Stimulated activated CD8-positive, alpha-beta memory T cell treated with anti-CD3 and anti-CD28 coated beads, Interleukin-4, amount 100 ng/mL, for 1 hour (primary cell): ENCODE measurements at places on chromosomes 1 and 21.

DNA sequence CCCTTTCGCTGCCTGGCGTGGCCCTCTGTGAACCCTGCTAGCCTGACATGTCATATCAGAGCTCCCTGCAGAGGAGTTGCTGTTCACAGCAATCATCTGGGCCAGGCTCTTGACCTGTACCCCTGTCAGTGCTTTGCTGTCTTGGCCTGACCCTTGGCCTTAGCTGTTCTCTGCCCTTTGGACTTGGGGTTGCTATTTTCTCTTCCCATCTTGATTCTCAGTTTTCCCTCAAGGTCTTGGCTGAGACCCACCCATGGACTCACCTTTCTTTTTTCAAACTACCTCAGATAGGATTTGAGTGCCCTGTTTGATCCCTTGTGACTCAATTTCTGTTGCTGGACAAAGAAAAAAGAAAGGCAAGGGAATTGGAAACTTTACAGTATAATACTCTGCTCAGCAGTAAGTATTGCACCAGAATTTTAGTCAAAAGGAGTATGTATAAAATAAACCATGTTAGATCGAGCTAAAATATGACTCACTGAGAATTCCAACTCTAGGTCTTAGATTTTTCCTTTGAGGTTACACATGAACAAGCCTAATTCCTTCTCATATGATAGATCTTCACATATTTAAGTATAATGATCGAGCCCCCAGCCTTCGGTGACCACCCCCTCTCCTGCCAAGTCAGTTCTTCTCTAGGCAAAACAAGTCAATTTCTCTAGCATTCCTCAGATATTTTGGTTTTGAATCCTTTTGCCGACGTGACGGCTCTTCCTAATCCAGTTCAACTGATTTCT lies 110.5 kb downstream of the NGF start:
- no peak for DNase-seq

GRCh38 chr1:58670181-58670580 lies 29.7 kb downstream of the MYSM1 start:
- no peak for DNase-seq

GRCh38 chr1:214155987-214156625 lies 124.9 kb upstream of the SMYD2 start:
- no peak for DNase-seq

DNA sequence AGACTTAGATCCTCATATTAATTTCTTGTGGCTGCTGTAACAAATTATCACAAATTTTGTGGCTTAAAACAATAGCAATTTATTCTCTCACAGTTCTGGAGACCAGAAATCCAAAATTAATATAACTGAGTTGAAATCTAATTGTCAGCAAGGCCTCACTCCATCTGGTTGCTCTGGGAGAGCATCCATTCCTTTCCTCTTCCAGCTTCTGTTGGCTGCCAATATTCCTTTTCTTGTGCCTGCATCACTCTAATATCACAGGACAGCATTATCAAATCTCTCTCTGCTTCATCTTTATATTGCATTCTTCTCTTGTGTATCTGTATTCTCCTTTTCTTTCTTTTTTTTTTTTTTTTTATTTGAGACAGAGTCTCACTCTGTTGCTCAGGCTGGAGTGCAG lies 9.3 kb downstream of the SLC35A3 start:
- DNase-seq, result no peak

GRCh38 chr21:46185716-46186115 lies 1.5 kb upstream of the SPATC1L start:
- no peak for DNase-seq

GRCh38 chr1:192557841-192558595 lies 17.6 kb upstream of the RGS1 start:
- no peak for DNase-seq

DNA sequence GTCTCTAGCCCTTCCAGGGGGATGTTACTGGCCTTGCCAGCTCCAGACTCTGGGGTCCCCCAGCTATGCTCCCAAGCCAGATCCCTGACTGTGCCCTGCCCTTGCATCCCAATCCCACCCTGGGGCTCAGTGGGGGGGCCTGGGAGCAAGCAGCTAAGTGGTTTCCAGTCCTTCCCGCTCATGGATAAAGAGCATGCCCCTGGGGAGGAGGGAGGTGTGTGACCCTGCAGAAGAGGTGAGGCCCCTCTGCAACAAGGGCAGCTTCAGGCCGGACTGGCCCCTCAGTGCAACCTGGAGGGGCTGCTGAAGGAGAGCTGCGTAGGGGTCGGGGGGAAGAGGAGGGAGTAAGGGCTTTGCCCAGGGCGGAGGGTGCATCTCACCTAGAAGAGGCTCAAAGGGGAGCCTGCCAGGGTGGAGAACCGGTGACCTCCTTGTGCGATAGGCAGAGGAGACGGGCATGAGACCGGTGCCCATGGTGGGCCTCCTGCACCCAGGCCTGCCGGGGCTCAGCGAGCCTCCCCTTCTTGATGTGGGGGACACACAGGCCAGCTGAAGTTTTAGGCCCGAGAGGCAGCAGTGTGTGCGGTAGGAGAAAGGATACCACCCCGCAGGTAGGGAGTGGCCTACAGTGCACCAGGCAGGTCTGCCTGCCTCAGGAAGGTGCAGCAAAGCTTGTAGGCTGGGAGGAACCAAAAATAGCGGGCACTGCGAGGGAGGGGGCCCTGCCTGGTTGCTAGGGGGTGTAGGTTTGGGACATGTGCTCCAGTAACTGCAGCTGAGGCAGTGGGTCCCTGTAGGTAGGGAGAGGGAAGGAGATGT lies 3.1 kb downstream of the OBSCN start:
- no peak for DNase-seq
